ENCODE measurements at places on chromosomes 1 and 21.

- no peak for DNase-seq
These were observed 12.8 kb downstream of the BACE2 start for GRCh38 chr21:41180752-41181151.

DNA sequence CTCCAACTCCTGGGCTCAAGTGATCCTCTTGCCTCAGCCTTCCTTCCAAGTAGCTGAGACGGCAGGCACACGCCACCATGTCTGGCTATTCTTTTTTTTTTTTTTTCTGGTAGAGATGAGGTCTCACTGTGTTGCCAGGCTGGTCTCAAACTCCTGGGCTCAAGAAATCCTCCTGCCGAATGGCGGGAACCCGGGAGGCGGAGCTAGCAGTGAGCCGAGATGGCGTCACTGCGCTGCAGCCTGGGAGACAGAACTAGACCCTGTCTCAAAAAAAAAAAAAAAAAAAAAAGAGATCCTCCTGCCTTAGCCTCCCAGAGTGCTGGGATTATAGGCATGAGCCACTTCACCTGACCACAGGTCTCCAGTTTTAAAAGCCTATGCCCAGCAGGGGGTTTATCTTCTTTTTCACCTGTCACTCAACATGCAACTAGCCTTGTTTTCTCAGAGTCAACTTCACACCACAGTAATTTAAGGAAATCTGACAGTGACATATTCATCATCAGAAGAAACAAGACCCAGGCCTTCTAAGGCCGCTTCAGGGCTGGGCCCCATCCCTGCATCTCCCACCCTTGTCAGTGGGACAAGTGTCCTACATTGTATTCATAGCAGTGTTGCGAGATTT is 38.3 kb upstream of the GALNT2 start:
- DNase-seq: no peak

GRCh38 chr1:243270097-243270864 is 14.4 kb downstream of the SDCCAG8 start:
- DNase-seq: no peak

- no peak for DNase-seq
These were observed 56.4 kb downstream of the CACHD1 start for GRCh38 chr1:64526312-64526711.

DNA sequence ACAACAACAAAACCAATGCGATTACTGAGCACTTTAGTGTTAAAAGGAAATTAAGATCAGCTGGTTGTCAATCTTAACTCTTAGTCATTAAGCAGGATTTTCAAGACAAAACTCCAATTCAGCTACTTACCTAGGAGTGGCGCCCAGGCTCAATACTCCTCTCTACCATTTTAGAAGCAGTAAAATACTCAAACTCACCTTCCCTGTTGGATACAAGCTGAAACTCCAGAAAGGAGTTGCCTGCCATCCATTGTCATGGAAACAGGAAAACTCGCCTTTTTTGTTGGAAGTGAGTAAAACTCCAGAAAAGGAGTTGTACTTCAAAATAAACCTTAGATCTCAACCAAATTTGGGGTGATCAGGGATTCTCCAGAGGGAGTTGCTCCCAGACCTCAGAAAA is 127.0 kb upstream of the F3 start:
- no peak for DNase-seq

DNA sequence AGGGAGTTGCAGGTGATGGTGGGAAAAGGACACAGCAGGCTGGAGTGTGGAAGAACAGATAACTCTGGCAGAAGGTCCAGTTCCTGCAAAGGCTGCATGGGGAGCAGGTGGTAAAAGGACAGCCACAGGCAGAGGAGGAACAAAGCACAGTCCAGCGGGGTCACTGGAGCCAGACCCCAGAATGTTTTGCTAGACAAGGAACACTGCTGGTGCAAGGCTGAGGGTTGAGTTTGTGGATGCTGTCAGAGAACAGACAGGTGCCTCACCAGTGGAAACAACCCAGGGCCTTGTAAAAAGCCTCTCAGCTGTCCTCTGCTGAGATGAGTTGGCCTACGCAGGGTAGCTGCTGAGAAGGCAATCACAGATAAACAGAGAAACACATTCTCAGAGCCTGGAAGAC is 101.7 kb downstream of the SSBP3 start:
- DNase-seq: no peak

GRCh38 chr1:55289614-55290013 is 74.5 kb upstream of the USP24 start:
- DNase-seq: no peak

- DNase-seq: no peak
These were observed 556.1 kb downstream of the BRINP3 start for GRCh38 chr1:189921613-189922012.

- no peak for DNase-seq
These were observed 384.4 kb downstream of the ADGRL2 start for GRCh38 chr1:82185084-82185483.
